ENCODE measurements at places on chromosomes 1 and 21. TPM values are rescaled to one million over a fixed set of nuclear protein-coding genes. Genes with fewer than 3 reads are reported as not detected.
A peak's percentile ranks its signal among the peaks of the same experiment; 100 is the strongest.

The PSEN2 gene
- 13.9 TPM for total RNA-seq

The COL6A1 gene
- total RNA-seq: 545 TPM

The RERE gene
- total RNA-seq: 125 TPM

GRCh38 chr1:182235952-182236650 is 155.5 kb downstream of the GLUL start:
- DNase-seq: no peak

DNA sequence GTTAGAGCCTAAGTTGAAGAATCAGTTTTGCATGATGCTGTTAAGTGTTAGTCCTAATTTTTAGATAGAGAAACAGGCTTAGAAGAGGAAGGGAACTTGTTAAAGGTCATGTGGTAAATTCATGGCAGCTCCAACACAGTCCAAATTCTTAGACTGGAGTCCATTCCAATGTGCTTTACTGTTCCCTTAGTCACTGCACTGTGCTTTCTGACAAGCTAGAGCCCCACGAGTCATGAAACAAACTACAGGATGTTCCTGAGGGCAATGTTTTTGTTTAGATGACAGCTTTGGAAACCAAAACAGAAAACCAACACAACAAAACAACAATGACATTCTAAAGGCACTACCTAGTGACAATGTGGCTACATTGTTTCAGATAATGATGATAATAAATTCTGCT is 23.1 kb upstream of the RGS4 start:
- DNase-seq: no peak

- DNase-seq: no peak
Observed at GRCh38 chr21:33117101-33117888, 47.4 kb downstream of the OLIG1 start.

GRCh38 chr1:248590055-248590454 is 7.4 kb downstream of the OR2T10 start:
- no peak for DNase-seq

DNA sequence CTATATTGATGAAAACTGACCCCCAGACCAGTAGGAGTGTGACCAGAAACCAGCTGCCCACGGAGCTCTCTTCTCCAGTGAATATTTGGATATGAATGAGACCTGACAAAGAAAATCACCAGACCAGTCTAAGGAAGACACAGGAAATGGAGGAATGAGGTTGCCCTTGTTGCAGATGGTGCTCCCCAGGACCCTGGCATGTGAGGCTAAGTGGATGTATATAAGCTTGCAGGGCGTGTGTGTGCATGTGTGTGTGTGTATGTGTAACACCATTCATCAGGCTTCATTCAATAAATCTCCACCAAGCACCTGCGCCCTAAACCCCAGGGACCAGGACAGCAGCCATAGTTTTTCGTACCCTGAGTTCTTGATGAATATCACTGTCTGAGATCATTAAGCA is 14.4 kb downstream of the PHLDA3 start:
- DNase-seq: no peak

DNA sequence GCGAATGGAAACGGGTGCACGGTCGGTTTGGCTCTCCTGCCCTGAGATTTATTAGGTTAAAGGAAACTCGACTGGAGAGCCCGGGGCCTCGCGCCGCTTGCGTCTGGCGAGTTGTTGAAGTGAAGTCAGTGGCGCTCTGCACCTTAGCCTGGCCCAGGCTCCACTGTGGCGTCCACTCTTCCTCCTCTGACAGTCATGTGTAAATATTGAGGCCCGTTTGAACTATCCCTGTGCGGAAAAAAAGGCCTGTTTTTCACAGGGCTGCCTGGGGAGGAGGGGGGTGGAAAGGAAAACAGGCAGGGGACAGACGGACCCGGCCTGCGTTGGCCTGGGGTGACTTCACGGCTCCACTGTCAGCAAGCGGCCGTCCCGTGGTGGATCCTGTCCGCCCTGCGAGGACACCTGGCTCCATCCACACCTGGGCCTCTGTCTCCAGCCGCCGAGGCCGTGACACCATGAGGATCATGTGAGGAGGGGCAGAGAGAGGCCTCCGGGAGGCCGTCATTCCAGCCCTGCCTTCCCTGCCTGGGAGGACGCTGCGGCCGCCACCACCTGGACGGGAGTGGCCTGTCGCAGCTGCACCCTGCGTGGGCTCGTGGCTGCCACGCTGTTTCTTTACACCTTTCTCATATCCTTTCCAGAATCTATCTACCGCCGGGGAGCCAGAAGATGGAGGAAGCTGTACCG is 59.8 kb downstream of the FAAP20 start:
- no peak for DNase-seq

DNA sequence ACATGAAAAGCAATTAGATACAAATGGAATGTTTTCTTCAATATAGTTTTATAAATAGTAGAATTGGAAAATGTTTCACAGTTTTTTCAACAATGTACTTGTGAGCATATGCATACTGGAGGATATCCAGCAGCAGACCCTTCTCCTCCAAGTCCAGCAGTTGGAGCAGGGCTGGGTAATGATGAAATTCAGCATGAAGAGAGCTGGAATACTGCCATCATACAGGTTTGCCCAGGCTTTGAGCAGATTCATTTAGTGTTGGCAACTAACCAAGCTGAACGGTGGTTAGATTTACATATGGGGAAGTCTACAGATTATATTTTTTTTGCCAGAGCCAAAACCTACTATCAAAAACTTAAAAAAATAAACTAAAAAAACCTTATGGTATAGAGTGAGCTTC is 38.3 kb downstream of the WDR3 start:
- no peak for DNase-seq

GRCh38 chr21:39386194-39386593 is 37.3 kb upstream of the HMGN1 start:
- DNase-seq: no peak

DNA sequence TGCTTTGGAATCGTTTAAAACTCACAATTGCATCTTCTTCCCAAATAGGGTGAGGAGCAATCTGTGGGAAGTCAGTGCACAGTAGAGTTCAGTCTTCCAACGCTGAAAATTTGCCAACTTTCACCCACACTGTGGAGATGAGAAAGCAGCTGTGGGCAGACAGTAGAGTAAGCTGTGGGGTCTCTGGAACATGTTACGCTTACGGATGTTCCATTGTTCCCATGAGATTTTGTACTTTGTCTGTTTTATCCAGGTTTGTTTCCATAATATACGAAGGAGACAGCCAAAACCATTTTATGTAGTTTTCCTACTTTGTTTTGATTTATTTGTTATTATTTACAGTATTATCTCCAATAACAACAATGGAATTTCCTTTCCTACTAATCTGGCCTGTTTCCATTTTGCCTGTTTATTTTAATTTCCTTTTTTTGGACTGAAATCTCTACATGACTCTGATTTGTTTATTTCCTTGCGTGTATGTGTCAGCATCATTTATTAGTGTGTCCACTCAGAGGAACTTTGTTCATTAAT is 65.1 kb upstream of the RGL1 start:
- peak; percentile 48 for DNase-seq

DNA sequence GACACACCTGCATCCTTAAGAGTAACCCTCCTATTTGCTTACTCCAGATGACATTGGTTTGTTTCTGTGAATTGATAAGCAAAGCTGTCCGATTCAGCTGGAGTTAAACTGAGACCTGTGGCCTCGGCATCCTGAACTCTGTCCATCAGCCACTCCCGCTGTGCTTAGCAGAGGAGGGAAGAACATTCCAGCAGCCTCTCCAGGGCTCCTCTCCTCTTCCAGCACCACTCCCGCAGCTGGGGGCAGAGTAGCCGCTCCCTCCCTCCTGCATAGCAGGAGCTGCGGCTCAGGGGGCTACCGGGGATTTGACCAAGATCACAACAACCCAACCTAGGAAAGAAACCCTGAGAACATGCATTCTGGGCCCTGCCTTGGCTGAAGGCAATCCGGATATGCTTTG is 8.8 kb downstream of the LRRC38 start:
- DNase-seq: no peak

GRCh38 chr1:227219715-227220292 is 98.5 kb downstream of the CDC42BPA start:
- DNase-seq: no peak

DNA sequence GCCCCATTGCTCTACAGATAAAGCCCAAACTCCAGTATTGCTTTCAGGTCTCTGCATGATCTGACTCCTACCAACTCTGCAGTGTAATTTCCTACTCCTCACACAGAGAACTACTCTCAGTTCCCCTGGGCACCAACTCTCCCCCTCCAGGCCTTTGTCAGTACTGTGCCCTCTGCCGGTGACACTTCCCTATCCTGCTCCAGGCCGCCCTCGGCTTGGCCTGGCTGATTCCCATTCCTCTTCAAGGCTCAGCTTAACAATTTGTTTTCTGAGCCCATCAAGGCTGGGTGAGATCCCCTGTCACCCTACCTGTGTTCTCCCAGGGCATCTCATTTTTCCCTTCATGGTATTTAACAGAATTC is 2.6 kb downstream of the SLAMF8 start:
- no peak for DNase-seq

Data from skin of body (tissue), 3 donors.